Caki2 (cell line): ENCODE measurements at places on chromosomes 5 and 9. TPM values are rescaled to one million over a fixed set of nuclear protein-coding genes. Genes with fewer than 3 reads are reported as not detected.

Gene ZNF300
- 0.61 and 2.4 TPM in 2 replicates for total RNA-seq

Gene OTULINL
- 2.1 and 2.5 TPM in 2 replicates for total RNA-seq

Gene SPINK4
- not detected in 2 replicates for total RNA-seq

Gene GOLM1
- 44.4 and 57.4 TPM in 2 replicates for total RNA-seq

Gene QSOX2
- total RNA-seq, result 16.4 and 39.3 TPM in 2 replicates

Gene EPB41L4B
- 2.7 and 4.4 TPM in 2 replicates for total RNA-seq

Gene CORO2A
- total RNA-seq, result 2.0 and 2.3 TPM in 2 replicates

Gene SLC31A1
- total RNA-seq, result 9.4 and 13.3 TPM in 2 replicates

Gene PCDHGA11
- not detected in 2 replicates for total RNA-seq

Gene BTNL3
- not detected in 2 replicates for total RNA-seq

Gene SLC23A1
- total RNA-seq, result 0.06 and 3.9 TPM in 2 replicates
